ENCODE measurements at places on chromosomes 7 and 10. TPM values are rescaled to one million over a fixed set of nuclear protein-coding genes. Genes with fewer than 3 reads are reported as not detected.
A peak's percentile ranks its signal among the peaks of the same experiment; 100 is the strongest.

DNA sequence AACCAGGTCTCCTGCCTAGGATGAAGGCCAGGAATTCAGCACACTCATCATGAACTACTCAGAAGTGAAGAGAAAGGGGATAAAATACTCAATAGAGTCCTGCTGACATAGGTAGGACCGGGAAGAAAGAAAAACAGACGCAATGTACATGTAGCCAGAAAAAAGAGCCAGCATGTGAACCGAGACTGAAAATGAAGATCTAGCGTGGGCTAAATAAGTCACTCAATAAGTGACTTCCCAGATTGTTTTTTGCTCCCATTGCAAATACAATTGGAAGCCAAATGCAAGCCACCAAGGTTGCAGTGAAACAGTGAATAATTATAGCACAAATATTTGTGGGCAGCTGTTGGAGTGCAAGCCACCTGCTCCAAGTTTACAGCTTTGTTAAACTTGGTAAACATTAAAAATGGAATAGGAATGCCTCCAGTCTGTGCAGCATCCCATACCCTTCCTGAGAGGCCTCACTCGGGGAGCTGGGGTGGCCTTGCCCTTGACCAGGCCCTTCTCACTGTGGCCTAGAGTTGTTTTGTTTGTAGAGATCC is 34.7 kb upstream of the HPS1 start:
- no peak for DNase-seq

DNA sequence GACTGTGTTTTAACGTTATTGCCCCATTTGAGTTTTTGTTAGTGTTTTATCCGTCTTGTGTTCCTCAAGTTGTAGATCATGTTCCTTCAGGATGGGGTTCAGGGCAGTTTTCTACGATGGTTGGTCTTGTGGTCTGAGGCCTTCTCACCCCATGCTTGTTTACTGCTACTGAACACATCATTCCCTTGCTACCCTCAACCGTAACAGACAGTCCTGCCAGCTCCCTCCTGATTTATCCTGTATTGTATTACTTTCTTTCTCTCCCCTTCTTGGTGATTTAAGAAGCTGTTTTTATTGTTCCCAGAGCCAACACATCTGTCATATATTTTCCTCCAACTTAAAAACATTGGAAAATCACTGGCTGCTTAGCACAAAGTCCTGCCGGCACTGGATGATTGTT is 719.8 kb downstream of the INHBA start:
- no peak for DNase-seq

- DNase-seq: no peak
Observed at GRCh38 chr7:86437951-86438450, 205.7 kb upstream of the GRM3 start.

RBM20 gene
- total RNA-seq: 5.3 TPM

DNA sequence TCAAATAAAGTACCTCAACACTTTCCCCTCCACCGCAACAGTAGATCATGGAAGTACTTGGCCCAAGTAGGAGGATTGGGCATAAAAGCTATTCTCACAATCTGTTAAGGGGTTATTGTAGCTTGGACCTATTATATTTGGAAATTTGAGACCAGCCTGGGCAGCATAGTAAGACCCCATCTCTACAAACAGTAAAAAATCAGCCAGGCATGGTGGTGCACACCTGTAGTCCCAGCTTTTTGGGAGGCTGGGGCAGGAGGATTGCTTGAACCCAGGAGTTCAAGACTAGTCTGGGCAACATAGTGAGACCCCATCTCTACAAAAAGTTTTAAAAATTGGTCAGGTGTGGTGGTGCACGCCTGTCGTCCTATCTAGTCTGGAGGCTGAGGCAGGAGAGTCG is 13.2 kb downstream of the PRKRIP1 start:
- DNase-seq: no peak

GPR146 gene
- total RNA-seq: 69.9 TPM

DNA sequence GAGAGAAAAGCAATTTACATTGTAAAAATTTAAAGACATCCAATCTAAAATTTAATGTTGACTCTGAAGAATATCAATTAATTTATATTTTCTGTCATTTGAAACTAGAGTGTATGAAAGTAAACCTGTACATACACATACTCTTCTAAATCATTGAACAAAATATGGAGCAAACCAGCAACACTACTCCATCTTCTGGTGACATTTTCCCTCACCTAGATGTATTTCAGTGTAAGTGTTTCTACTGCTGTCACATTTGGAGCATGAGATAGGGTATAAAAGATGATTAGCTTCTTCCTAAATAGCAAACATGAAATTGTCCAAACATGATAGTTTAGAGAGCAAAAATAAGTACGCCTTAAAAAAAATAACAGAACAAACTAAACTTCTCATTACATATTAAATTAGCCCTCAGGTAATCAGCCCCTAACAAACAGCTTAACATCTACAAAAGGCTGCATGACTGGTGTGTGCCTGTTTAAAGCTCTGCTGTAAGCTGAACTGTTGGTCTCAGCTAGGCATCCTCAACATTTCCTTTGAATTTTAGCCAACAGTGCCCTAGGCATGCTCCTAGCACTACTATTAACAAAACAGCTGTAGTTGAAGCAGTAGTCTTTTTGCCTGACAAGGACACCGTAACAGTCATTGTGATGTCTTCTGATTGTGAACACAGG is 189.8 kb downstream of the CTNNA3 start:
- no peak for DNase-seq

DNA sequence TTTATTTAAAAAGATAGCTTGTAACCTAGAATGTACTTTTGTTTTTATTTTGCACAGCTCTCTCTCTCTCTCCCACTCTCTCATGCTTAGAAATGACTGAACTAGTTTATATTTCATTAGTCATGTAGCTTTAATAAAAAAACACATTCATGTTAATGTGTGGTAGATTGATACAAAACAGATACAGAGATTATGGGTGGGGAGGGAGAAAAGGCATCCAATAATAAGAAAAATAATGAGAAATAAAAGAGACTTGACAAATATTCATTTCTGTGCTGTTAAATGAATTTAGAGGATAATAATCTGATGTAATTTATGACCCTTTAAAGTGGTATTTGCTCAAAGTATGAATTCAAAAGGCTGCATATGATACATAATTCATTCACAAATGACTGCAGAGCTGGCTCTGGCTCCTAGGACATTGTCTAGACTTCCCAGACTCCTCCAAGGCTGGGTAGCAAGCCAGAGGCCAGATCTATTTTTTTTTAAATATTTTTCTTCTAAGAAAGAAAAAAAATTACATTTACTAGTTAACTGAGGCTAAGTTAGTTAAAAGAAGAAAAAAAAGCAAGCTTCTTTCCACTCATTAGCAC is 105.7 kb upstream of the DNAJB12 start:
- DNase-seq: no peak

DNA sequence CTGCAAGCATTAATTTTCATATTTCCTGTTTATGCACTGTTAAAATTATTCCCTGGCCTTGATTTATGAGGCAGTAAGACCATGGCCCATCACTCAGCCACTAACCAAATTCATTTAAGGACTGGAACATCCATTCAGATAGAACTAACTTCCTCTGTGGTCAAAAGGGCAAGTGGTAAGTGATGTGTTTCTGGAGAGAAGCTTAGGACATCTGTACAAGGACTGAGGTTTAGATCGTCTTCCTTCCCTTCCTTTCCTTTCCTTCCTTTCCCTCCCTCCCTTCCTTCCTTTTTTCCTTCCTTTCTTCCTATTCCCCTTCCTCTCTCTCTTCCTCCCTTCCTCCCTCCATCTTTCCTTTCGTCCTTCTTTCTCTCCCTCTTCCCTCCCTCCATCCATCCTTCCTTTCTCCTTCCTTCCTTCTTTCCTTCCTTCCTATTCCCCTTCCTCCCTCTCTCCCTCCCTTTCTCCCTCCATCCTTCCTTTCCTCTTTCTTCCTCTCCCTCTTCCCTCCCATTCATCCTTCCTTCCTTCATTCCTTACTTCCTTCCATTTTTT is 1019.4 kb downstream of the TYW1 start:
- DNase-seq: no peak

NEURL1 gene
- total RNA-seq: not detected

- DNase-seq: peak; percentile 50
Observed at GRCh38 chr10:69870591-69870990, 68.9 kb downstream of the COL13A1 start.

DNA sequence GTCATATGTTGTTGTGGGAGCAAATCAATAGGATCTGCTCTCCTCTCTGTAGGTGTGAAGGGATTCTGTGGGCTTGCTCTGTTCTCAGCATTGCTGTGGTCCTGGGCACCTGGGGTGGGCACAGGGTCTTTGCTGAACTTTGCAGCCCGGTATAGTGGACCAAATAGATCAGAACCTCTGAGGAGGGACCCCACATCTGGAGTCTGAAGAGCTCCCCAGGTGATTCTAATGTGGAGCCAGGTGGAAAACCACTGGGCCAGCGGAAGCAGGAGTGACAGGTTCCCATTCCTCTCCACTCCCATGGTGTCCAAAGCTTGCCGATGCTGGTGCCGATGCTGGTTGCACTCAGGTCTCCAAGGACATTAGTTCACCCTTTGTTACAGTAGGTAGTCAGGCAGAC is 257.2 kb downstream of the GLRX3 start:
- no peak for DNase-seq

- peak; percentile 43 for DNase-seq
Observed at GRCh38 chr7:73717025-73717807, 2.3 kb downstream of the STX1A start.

GRCh38 chr7:152076940-152077933 is 51.8 kb downstream of the GALNT11 start:
- no peak for DNase-seq

KCP gene
- total RNA-seq: 0.17 TPM

DNA sequence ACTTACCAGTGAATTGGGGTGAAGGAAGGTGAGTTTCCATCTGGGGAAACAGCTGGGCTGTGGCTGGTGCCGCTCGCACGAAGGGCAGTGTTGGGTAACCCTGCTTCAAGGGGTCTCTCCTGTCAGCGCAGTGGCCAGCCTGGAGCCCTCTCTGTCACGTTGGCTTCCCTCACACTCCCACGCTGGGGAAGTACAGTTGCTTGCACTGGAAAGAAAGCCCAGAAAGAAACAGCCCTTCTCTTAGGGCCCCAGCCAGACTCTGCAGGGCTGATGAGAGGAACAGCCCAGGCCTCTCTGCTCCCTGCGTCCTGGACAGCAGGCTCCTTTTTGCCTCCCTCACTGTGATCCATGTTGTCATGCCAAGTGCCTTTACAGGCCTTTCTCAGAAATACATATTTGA is 40.3 kb upstream of the TRIM8 start:
- DNase-seq: peak; percentile 39

DNA sequence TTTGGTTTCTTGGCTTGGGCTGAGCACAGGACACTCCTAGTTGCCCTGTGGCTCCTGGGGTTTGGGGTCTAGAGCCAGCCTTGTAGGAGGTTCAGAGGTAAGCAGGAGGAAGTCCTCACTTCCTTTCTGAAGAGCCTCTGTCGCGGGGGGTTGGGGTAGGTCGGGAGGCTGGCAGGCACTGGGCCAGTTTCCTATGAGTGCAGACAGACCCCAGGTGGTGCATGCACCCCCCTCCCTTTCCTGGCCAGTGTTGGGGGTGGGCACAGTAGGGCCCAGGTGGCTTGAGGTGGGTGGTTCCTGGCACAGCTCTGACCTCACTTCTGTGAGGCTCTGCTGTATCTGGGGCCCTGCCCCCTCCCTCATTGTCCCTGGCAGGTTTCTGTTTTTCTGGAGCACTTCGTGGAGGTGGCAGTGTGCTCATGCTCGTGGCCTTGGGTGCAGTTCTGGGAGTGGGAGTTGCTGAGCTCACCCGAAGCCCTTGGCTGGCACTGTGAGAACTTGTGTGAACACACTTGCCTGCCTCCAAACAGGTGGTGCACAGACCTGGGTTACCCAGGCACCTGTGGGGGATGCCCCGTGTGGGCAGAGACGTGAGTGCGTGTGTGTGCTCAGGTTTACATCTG is 1.8 kb downstream of the PALD1 start:
- peak; percentile 63 for DNase-seq

DNA sequence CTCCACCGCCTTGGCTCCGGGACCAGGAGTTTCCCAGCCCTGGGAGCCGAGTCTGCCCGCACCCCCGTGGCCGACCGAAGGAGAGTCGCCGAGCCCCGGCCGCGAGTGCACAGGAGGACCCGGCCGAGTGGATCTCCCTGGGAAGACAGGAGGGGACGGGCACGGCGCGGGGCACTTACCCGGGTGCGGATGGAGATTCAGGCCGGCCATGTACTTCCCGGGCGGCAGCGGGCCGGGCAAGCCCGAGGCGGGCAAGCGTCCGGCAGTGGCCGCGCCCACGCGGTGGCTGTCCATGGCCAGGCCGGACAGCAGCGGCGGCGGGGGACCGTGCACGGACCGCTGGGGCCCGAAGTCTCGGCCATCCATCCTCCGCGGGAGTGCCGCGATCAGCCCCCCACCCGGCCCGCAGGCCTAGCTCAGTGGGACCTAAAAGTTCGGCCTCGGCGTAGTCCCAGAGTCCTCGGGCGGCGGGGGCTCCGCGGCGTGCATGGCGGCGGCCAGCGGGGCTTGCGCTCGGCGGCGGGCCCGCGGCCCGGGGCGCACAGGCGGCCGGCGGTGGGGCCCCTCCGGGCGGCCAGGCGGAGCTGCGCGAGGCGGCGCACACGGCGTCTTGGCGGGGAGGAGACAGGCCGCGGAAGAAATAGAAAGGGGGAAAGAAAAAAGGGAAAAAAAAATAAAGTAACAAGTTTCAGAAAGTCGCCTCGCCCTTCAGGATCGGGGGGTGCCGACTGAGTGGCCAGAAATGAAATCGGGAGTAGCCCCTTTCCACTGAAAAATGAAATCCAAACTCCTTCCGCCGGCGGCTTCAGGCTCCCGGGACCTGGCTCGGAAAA is 2.5 kb downstream of the TNRC18 start:
- DNase-seq: peak; percentile 44

DNA sequence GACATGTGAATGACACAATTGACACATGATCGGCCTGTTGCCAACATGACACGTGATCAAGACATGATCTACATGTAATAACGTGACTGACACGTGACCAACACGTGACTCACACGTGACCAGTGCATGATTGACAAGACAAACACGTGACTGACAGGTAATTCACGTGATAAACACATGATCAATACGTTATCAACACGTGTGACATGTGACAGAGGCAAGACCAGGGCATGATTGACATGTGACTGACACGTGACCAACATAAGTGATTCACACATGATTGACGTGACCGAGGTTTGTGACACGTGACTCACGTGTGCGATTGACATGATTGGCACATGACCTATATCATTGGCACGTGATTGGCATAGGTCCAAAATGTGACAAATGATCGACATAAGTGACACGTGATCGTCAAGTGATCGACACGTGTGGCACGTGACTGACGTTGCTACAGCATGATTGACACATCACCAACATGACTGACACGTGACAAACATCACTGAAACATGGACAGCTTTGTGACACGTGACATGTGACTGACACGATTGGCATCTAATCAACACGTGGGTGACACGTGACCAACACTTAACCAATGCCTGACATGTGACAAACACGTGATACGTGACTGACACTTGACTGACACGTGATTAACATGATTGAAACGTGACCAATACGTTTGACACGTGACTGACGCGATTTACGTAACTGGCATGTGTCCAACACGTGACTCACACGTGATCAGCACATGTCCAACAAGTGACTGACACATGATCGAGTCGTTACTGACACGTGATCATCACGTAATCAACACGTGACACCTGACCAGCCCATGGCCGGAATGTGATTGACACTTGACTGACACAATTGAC is 23.0 kb downstream of the CRPPA start:
- DNase-seq: no peak
